NCI-H345 (cell line): ENCODE measurements at places on chromosomes 1 and 21.

- DNase-seq: no peak
Observed at GRCh38 chr1:215704089-215704860, 137.2 kb downstream of the KCTD3 start.

GRCh38 chr1:26913754-26914619 is at the start of gene NR0B2:
NR0B2 (minus strand) TSS chr1:26913975; CDS start chr1:26913940, 35 bp downstream.
- peak; percentile 97 for DNase-seq

GRCh38 chr1:218718206-218718605 is 373.1 kb downstream of the TGFB2 start:
- DNase-seq: no peak

DNA sequence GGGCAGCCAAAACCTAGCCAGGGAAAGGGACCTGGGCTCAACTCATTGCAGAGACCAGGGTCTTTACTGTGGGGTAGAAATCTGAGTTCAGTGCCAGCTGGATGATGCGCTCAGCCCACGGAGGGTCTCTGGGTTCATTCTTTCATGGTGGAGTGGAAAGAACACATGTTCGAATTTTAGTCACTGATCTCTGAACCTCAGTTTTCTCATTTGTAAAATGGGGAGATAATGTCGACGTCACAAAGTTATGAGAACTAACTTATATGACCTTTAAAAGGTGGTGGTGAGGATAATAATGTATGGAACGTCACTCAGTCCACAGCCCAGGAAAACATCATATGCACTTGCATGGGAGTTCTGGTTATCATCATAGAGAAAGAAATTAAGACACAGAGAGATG is 1.2 kb upstream of the TAL1 start:
- no peak for DNase-seq

- no peak for DNase-seq
Observed at GRCh38 chr21:15333951-15334350, 269.2 kb upstream of the NRIP1 start.

GRCh38 chr1:31507221-31507620 is 69.1 kb upstream of the TINAGL1 start:
- no peak for DNase-seq
